LHCN-M2 (cell line): ENCODE measurements at places on chromosomes 1 and 21. TPM values are rescaled to one million over a fixed set of nuclear protein-coding genes. Genes with fewer than 3 reads are reported as not detected.

Gene CFAP45
- total RNA-seq, result 0.34 and 1.2 TPM in 2 replicates

Gene CRYBG2
- not detected in 2 replicates for total RNA-seq

Gene TACSTD2
- total RNA-seq, result not detected in 2 replicates

Gene CYP2J2
- total RNA-seq, result 0.11 and 0.45 TPM in 2 replicates

Gene IL10RB
- 38.5 and 40.7 TPM in 2 replicates for total RNA-seq

Gene ODR4
- total RNA-seq, result 15.5 and 17.6 TPM in 2 replicates

Gene METTL18
- 8.6 and 10.1 TPM in 2 replicates for total RNA-seq

Gene LCA5L
- total RNA-seq, result 0.58 and 0.98 TPM in 2 replicates
